ENCODE measurements at places on chromosomes 6 and 20. TPM values are rescaled to one million over a fixed set of nuclear protein-coding genes. Genes with fewer than 3 reads are reported as not detected.
A peak's percentile ranks its signal among the peaks of the same experiment; 100 is the strongest.

GRCh38 chr20:64160118-64160517 is 4.1 kb upstream of the MYT1 start:
- DNase-seq = no peak

- DNase-seq = no peak
Measured at GRCh38 chr6:1382331-1382882, 7.0 kb upstream of the FOXF2 start.

DNA sequence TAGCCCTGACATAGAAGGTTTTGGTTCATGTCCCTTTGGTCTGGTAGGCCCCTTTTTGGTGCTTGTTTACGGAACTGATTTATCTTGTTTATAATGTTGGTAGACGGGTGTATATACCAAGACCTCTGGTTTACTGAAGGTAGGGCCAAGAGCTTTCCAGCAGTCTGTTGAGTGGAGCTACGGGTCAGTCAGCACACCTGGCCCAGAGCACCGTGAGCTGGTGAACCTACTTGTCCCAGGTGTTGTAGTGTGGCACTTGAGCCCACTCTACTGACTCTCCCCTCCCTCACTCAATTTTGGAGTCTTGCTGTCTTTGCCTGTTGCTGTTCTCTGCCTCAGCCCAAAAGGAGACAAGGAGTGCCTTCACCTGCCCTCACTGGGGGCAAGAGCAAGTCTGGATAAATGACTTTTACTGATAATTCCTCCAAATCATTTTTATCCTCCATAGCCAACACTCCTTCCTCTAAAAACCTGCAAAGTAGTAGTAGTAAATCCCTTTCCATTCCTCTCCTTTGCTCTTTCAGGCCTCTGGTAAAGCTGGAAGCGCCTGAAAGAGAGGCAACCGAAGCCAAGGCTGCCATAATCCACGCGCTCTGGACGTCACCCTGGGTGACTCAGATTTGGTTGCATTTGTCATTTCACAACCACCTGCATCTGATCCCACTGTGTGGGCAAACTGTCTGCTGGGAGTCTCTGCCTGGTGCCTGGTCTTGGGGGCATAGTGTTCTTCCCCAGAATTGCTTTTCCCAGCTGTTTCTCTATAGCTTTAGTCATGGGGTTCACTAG is 22.2 kb downstream of the RREB1 start:
- peak; percentile 66 for DNase-seq

DNA sequence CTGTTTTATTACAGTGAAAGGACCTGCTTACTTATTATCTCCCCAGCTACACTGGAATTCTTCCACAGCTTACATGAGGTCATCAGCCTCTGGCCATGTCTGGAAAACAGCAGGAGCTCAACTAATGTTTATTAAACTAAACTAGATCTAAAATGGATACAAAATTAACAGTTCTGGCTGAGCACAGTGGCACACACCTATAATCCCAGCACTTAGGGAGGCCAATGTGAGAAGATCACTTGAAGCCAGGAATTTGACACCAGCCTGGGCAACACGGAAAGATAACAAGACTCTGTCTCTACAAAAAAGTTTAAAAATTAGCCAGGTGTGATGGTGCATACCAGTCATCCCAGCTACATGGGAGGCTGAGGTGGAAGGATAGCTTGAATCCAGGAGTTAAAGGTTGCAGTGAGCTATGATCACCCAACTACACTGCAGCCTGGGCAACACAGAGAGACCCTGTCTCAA is 220.8 kb upstream of the MARCKS start:
- no peak for DNase-seq

DNA sequence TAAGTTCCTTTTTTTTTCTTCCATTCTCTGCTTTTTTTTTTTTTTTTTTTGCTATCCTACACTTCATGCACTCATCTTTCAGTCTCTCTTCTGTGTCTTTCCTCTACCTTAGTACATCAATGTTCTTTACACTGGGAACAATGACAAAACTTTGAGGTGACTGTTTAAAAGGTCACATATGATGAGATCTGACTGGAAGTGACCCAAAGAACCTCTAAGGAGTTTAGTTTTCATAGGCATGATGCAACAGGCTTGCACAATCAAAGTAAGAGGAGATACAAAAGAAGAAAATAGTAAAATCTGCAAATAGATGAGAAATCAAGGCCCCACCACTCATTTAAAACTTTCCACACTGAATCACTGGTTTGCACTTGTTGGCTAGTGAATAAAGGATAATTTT is 840.8 kb downstream of the TBC1D32 start:
- no peak for DNase-seq

- DNase-seq = no peak
Measured at GRCh38 chr6:50030777-50031562, 9.2 kb upstream of the DEFB110 start.

GRCh38 chr6:88840796-88841539 is 122.5 kb downstream of the RNGTT start:
- no peak for DNase-seq

DNA sequence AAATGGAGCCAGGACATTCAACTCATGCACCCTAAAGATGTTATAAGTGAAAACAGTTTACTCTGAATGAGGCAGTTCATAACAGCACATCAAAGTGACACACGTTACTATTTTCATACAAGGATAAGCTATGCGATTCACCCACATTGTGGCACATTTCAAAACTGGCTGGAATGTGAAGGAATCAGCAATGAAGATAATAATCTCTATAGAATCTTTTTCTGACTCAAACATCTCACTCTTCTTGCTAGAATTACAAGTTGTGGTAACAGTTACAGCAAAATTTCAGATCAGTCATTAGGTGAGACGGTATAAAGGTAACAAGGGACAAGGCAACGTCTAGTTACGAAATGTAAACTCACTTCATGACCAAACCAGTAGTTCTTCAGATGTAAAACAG is 17.5 kb downstream of the TMEM244 start:
- no peak for DNase-seq

DNA sequence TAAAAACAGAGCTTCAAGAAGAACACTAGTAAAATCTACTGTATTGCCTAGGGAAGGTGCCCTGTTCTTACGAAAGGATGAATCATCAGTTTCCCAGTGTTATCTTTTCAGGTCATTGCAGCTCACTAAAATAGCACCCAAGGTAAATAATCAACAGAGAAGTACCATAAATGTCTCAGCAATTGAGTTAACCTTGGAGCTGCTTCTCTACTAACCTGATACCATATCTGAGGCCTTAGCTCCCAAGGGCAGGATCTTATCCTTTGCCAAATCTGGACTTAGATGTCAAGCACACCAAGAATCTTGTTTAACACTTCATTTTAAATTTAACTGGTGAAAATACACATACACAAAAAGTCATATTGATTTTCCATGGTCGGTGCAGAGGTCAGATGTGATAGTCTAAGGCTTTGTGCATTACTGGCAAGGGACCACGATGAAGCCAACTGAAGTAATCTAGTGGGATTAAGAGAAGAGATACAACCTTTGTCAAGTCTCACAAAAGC is 81.5 kb downstream of the EDN1 start:
- DNase-seq = no peak

GRCh38 chr6:105484238-105485161 is 81.6 kb upstream of the PREP start:
- peak; percentile 36 for DNase-seq

DNA sequence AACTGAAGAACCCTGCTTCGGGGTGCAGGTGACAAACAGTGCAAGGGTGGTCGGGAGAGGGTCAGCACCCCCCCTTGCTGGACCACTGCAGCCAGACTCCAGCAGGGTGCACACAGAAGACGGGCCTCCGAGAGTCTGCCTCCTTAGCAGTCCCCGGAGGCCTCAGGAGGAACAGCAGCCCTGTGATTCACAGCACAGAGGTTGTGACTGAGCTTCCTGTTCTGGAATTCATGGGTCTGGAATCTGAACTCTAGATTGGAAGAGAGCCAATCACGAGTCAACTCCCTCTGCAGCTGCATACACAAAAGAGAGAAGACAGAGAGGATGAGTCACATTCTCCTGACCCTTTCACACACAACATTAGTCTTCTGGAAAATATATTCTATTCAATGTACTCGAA is 249.0 kb upstream of the OPRM1 start:
- DNase-seq = no peak

DNA sequence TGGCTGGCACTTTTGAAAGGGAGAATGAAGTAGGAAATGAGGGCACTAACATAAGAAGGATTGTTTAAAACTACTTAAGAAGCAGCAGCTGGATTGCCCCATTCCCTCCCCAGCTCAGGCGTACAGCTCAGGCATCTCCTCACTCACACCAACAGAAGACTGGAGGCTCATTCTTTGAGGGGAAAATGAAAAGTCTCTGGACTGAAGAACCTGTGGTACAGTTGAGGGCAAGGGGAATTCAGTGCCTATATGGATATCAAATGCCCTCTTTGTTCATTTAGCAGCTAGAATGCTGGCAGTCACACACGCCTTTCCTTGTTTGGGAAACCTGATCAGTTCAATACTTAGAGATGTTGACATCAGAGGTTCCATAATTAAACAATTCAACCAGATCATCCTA is 502.1 kb upstream of the SOX4 start:
- DNase-seq = no peak

- no peak for DNase-seq
Measured at GRCh38 chr6:1486387-1486786, 97.0 kb downstream of the FOXF2 start.

DNA sequence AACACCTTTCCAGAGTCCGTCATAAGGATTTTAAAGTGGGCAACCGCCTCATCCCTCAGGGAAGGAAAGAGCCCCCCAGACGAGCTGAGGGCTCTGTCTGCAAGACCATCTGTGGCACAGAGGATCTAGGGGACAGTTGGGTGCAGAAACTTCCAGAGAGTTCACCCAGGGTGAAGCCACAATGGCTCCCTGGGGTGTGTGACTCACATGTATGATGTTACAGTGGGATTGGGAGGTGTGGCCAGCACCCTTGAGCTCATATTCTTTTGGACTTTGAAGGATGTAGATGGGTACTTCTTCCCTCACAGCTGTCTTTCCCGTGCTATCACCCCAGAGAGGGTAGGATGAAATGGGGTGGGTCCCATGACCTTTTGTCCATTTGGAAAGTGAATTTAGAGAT is 95.5 kb downstream of the NCR2 start:
- DNase-seq = no peak

- DNase-seq = no peak
Measured at GRCh38 chr20:45016089-45016671, 49.9 kb downstream of the STK4 start.

GRCh38 chr20:30488941-30489613 is 768.4 kb upstream of the DEFB115 start:
- DNase-seq = no peak

DNA sequence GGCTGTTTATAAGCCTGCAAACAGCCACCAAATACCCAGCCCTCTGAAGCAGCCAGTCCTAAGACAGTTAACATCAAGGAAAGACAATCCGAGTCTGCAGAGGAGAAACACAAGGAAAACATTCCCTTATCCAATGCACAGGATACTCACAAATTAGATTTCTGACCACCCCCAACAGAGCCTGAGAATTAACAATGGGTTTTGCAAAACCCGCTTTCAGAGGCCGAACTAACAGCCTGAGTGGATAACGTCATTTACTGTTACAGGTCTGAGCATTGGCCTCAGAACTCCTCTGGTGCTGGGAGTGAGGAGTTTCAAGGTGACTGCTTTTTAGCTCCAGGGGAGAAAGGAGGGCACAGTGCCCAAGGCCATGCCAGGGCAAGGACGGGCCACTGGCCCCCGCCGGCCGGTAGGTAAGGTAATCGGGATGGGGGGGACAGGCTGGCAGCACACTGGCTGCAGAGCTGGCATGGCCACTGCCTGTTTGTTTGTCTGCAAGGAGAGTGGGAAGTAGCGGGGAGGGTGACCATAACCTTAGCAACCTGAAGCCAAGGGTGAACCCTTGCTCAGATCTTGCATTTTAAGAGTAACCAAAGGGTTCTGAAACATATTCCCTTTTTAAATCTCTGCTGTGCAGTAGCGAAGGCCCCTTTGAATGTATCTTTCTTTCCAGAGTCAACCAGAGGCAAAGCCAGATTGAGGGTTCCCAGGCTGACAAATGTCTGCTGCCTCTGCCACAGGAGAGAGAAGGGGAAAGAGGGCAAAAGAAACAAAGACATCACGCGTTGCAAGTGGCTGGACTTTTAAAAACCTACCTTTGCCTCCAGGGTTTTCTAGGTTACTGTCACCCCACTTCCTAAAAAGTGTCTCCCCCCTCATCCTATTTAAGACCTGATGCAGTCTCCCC is 3.9 kb downstream of the ZMYND8 start:
- DNase-seq = no peak

GRCh38 chr6:48744948-48745347 is 634.0 kb upstream of the PTCHD4 start:
- DNase-seq = no peak

- DNase-seq = no peak
Measured at GRCh38 chr6:92608751-92609150, 810.6 kb downstream of the EPHA7 start.

- no peak for DNase-seq
Measured at GRCh38 chr20:40868551-40869217, 159.9 kb upstream of the TOP1 start.

DNA sequence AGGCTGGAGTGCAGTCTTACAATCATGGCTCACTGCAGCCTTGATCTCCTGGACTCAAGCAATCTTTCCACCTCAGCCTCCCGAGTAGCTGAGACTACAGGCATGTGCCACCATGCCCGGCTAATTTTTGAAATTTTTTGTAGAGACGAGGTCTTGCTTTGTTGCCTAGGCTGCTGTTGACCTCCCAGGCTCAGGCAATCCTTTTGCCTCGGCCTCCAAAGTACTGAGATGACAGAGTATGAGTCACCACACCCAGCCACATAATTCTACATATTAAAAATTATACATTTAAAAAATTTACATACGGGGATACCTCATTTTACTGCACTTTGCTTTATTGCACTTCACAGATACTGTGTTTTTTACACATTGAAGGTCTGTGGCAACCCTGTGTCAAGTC is 115.1 kb downstream of the MAN1A1 start:
- peak; percentile 3 for DNase-seq

- DNase-seq = no peak
Measured at GRCh38 chr6:33874136-33874760, 70.4 kb upstream of the MLN start.

GRCh38 chr6:7234547-7234946 is 78.5 kb downstream of the SSR1 start:
- no peak for DNase-seq

GRCh38 chr20:35326021-35326739 is 34.0 kb upstream of the FAM83C start:
- DNase-seq = no peak

- DNase-seq = no peak
Measured at GRCh38 chr6:93550551-93551276, 131.4 kb upstream of the EPHA7 start.

DNA sequence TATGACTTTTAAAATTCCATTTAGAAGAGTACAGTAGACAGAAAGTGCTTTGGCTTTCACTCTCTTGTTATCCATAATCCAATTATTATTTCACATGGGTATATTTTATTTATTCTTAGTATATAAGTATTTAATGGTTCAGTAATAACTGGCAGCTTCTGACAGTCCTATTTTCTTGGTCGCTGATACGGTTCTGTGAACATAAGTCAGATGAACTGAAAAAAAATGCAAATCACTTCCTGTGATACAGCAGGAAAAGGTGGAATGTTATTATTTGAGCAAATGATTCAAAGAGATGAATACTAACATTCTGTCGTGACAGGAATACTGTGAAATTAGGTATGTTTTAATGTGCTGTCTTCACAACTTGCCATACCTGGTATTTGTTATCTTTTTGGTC is 132.3 kb downstream of the ARHGAP18 start:
- no peak for DNase-seq

FAM83C gene
- total RNA-seq = not detected

TRIM15 gene
- 0.84 TPM for total RNA-seq

COX4I2 gene
- total RNA-seq = not detected

MUC22 gene
- not detected for total RNA-seq

BANF2 gene
- total RNA-seq = not detected

SAMD3 gene
- total RNA-seq = 4.6 TPM

CLDN20 gene
- total RNA-seq = not detected

EMILIN3 gene
- not detected for total RNA-seq

PPIL1 gene
- 43.0 TPM for total RNA-seq

CLVS2 gene
- total RNA-seq = not detected

INSM1 gene
- 4.1 TPM for total RNA-seq

Data from activated T-cell treated with anti-CD3 and anti-CD28 coated beads, Interleukin-2, amount 50 U/mL, for 72 hours (primary cell).